Activated T-helper 17 cell treated with anti-CD3 and anti-CD28 coated beads, Interleukin-2, amount 50 U/mL, for 72 hours (primary cell): ENCODE measurements at places on chromosomes 7 and 10. TPM values are rescaled to one million over a fixed set of nuclear protein-coding genes. Genes with fewer than 3 reads are reported as not detected.

DNA sequence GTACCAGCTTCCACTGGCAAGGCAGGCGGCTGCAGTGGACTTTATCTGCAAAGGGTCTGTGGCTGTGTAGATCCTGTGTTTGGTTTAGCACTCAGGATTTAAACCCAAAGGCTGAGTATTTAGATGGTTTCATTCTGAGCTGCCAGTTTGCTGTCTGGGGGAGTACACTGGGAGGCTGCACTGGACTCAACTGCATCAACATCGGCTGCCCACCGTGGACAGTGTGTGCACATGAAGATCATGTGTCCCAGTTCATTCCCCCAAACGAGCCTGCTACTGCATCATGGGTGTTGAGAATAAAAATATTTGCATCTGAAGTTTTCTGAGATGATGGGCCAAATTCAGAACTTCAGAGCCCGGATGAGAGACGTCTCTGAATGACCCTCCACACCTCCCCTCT is 328.6 kb upstream of the SHH start:
- no peak for ATAC-seq

Gene EGFR
- total RNA-seq: not detected

Gene PRLHR
- total RNA-seq: not detected

GRCh38 chr7:44131173-44132029 is 8.1 kb upstream of the POLD2 start:
- peak; percentile 19 for ATAC-seq

- ATAC-seq: no peak
These were observed 84.3 kb downstream of the CPED1 start for GRCh38 chr7:121072826-121073225.

Gene FOXK1
- 32.3 TPM for total RNA-seq

- no peak for ATAC-seq
These were observed 3.9 kb downstream of the ADD3 start for GRCh38 chr10:110011681-110012080.

DNA sequence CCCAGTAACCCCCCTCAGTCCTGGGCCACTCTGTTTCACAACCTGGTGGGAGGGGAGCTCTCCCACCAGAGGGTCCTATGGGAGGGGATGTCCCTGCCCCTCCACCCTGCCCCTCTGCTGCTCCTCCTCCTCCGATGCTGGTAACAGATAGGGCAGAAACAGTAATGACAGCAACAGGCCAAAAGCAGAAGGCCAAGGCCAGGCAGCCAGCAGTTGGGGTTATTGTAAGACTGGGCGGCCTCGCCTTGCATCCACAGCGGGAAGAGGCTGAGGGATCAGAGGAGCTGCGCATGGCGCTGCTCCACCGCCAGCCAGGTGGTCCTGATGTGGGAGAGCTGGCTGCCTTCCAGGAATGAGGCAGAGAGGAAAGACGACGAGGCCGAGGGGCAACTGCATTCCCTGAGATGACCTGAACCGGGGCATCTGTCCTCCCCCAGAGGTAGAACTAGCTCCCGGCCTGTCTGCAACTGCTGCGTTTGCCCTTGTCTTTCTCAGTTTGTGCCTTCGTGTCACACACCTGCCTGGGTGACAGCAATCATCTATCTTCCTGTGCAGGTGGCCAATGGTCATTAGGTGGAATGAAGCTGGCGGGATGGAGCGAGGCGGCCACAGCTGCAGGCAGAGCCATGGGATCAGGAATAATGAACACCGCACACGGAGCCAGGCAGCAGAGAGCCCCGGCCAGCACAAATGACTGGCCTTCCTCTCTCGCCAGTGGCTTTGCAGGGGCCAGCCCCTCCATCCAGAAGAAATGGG is 54.0 kb upstream of the CACUL1 start:
- no peak for ATAC-seq

Gene ITPRID1
- not detected for total RNA-seq

Gene BAIAP2L1
- total RNA-seq: 6.0 TPM

DNA sequence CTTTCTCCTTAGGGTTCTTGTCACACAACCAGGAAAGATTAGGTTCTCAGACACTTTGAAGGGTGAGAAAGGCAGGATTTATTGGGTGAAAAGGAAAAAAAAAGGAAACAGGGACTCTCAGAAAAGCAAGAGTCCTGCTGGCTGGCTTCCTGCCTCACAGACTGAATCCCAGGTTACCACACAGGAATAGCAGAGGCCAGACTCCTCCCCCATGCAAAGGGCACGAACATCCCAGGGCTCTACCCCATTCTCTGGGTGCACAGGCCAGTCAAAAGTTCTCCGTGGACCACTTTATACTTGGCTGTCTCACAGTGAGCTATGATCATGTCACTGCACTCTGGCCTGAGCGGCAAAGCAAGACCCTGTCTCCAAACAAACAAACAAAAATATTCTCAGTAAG is 42.6 kb downstream of the HOXA1 start:
- ATAC-seq: no peak

Gene EXOC6
- 9.8 TPM for total RNA-seq
